Mucosa of descending colon (tissue), 3 donors: ENCODE measurements at places on chromosomes 13 and 19. TPM values are rescaled to one million over a fixed set of nuclear protein-coding genes. Genes with fewer than 3 reads are reported as not detected.

Gene ZNF256
- total RNA-seq, result 3.7 TPM

- DNase-seq, result no peak
These were observed 2.4 kb downstream of the NCAN start for GRCh38 chr19:19214159-19214490.

Gene SPRED3
- total RNA-seq, result 0.80 TPM

DNA sequence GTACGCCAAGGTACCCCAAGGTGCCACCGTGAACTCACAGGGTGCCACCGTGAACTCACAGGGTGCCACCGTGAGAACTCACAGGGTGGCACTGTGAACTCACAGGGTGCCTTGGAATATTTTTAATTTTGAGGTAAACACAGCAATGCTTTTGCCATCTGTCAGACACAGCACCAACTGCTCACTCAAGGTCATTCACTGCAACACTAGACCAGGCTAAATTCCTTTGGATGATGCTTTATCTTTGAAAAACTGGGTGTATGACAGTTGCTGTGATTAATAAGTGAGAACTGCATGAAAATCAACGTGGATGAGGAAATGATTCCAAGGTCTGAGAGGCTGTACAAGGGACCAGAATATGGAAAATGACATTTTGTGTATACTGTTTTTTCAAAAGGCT, 18.9 kb downstream of the SAFB2 start:
- no peak for DNase-seq

Gene CEACAM4
- not detected for total RNA-seq

DNA sequence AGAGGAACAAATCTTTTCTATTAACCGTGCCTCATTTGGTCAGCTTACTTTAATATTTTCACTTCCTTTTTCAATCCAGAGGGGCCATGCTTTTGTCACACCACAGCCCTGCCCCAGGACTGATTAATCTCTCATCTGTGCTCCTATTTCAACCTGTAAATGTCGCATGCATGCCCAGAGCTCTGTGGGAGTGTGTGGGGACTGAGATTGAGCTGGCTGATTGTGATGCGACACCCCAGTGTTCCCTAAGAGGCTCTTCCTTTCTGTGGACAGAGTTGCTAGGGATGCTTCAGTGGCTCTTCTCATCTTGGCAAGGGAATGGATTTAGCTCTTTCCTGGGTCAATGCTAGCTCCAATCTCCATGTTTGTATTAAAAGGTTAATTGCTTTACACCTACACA, 249.6 kb downstream of the TDRD3 start:
- DNase-seq, result no peak

DNA sequence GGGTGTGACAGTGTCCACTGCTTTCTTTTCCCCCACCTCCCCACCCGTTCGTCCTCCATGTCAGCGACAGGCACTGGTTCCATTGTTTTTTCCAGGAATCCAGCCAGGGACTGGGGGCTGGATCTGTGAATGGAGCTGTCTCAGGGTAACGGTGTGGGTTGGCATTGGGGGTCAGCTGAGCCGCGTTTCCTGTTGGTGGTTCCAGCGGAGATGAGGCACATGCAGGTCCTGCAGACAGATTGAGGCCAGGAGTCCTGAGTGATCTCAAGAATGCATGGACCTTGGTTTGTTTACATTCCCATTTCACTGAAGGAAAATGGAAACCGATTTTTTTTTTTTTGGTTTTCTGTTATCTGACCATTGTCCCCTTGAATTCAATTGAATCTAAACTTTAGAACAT, 303.9 kb downstream of the FGF9 start:
- no peak for DNase-seq

Gene CACNA1A
- 10.1 TPM for total RNA-seq

Gene PKN1
- 42.0 TPM for total RNA-seq

Gene ZNF562
- 49.4 TPM for total RNA-seq

DNA sequence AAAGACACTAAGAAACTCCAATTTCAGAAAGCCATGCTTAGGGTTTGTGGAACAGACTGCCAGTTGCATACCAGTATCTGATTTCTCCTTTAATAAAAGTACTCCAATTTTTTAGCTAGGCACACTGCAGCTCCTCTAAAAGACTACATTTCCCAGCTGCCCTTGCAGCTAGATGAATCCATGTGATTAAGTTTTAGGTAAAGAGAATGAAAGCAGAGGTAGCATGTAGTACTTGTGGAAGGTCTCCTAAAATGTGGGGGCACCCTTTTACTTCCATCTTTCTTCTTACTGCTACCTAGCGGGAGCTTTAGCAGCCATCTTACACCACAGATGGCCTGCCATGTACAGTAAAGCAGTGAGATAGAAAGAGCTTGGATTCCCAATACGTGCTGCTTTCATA, 33.0 kb upstream of the TSC22D1 start:
- DNase-seq, result no peak

Gene NKG7
- total RNA-seq, result 5.9 TPM
